Esophagus squamous epithelium (tissue), 5 donors: ENCODE measurements at places on chromosomes 16 and 17.

- no peaks in the 10 kb centered on the region for H3K36me3 ChIP-seq
- H3K4me1 ChIP-seq = peaks cover 18% of the 10 kb centered on the region
- no peak overlapping the region for H3K27ac ChIP-seq
- no peak for DNase-seq
- H3K4me3 ChIP-seq = peak overlapping the region; percentile 30
- H3K27me3 ChIP-seq = peaks cover 5% of the 10 kb centered on the region
These were observed 57.8 kb upstream of the CIBAR2 start for GRCh38 chr16:85170066-85170491.

- DNase-seq = no peak
- H3K4me1 ChIP-seq = no peaks in the 10 kb centered on the region
- no peaks in the 10 kb centered on the region for H3K27me3 ChIP-seq
- H3K4me3 ChIP-seq = no peak overlapping the region
- H3K36me3 ChIP-seq = no peaks in the 10 kb centered on the region
These were observed 31.8 kb upstream of the DYNLL2 start for GRCh38 chr17:58051468-58051867.

- no peak for DNase-seq
- H3K27me3 ChIP-seq = no peaks in the 10 kb centered on the region
- H3K4me3 ChIP-seq = no peak overlapping the region
These were observed 270.0 kb downstream of the SLC39A11 start for GRCh38 chr17:72822358-72823023.

DNA sequence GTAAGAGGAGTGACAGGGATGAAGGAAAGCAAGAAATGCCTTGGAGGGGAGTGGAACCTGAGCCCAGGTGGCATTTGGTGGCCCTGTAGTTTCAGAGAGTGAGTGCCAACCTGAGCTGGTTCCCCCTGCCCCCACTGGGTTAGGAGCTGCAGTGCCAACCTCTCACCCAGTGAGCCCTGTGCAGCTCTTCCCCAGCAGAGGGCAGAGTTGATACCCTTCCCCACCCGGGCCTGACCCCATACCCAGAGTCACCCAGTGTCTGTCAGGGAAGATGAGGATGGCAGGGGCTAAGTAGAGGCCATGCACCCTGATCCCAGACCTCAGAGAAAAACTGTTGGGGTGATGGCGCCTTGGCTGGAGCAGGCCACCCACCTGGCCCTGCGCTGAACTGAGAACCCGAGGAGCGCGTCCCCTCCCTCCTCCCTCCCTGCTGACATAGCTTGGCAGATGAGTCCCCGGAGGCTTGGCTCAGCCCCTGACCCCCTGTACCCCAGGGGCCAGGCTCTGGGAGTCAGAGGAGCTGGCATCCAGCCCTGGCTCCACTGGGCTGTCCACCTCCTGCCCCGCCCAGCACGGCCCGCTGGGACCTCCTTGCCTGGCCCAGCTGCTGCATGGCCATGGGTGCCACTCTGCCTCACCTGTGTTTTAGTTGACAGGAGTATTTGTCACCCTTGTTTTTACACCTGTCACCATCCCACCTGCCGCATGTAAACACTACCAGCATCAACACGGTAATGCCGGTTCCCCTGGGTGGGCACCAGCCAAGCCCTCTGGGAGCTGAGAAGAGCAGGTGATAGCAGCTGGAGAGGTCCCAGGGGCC, 113.9 kb downstream of the AMFR start:
- no peak overlapping the region for H3K27ac ChIP-seq
- H3K27me3 ChIP-seq = no peaks in the 10 kb centered on the region
- no peaks in the 10 kb centered on the region for H3K4me1 ChIP-seq

DNA sequence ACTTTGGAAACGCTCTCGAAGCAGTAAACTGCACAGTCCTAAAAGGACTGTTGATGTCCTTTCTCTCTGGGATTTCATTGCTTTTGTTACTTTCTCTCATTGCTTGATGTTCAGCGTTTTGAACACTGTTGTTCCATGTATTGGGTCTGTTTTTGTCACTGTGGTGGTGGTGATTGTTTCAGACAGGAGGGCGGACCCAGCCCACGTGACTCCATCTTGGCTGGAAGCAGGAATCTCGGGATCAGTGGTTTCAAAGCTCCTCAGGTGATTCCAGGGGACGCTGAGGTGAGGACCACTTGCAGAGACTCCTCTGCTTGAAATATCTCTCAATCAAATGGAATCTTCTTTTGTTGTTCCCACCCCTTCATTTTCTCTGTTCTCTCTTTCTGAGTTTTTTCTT, 18.3 kb downstream of the C16orf54 start:
- peaks cover 6% of the 10 kb centered on the region for H3K4me1 ChIP-seq
- DNase-seq = no peak
- H3K36me3 ChIP-seq = no peaks in the 10 kb centered on the region
- no peak overlapping the region for H3K4me3 ChIP-seq

GRCh38 chr17:66191593-66192377, at the start of gene CEP112:
CEP112 (minus strand) TSS chr17:66192133.
- no peaks in the 10 kb centered on the region for H3K36me3 ChIP-seq
- no peak for DNase-seq
- H3K4me1 ChIP-seq = peaks cover 30% of the 10 kb centered on the region
- H3K4me3 ChIP-seq = peak within 1 kb of the TSS; percentile 70
- no peaks in the 10 kb centered on the region for H3K27me3 ChIP-seq

GRCh38 chr16:30369938-30370455, 297 bp downstream of the TBC1D10B start:
- no peak for DNase-seq
- peaks cover 34% of the 10 kb centered on the region for H3K4me1 ChIP-seq
- peaks cover 19% of the 10 kb centered on the region for H3K36me3 ChIP-seq

DNA sequence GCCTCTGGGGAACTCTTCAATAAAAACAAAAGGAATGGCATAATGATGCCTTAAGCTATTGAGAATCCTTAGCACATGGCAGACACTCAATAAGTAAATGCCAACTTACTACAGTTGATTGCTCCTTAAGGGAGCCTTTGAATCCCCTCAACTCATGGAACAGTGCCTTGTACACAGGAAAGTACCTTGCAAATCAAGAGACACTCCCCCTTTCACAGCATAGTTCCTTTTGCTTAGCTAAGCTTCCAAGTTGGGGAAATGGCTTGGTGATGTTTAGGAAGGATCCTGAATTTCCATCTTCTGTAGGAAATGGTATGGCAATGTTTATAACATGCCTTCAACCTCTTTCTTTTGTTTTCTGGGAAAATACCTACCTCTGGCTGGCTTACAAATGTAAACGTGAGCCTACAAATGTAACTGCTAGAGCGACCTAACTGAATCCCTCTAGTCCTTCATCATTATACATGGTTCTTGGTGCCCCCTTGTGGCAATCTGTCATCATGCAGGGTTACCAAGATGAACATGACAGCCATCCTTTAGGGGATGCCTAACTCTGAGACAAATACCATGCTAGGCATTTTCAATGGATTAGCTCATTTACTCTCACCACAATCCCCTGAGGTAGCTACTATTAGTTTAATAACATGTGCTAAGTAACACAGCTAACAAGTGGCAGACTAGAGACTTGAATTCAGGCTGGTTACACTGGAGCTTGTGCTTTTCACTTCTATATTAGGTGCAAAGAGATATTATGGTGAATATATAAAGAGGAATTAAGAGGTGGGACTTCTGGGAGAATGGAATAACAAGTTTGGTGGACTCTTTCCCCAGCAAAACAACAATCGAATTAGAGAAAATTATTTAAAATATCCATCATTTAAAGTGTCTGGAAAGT, 65.0 kb downstream of the MMD start:
- no peak for DNase-seq
- H3K27me3 ChIP-seq = no peaks in the 10 kb centered on the region
- H3K36me3 ChIP-seq = no peaks in the 10 kb centered on the region
- no peaks in the 10 kb centered on the region for H3K4me1 ChIP-seq

DNA sequence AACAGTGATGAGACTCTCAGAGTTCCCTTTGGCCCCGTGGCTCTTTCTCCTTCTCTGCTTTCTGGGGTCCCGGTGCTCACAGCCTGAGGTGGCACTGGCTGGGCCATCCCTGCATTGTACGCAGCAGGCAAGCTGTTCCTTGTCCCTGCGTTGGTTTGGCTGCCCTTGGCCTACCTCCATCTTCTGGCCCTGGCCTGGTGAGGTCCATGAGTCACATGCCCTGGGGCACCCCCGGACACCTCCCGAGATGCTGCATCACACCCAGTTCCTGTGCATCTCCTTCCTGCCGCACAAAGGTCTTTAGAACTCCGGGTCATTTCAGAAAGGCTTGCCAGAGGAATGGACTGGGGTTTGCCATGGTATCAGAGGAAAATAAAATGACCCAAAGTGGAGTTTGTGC, 9.5 kb downstream of the SULT1A2 start:
- H3K27me3 ChIP-seq = no peaks in the 10 kb centered on the region
- DNase-seq = no peak
- no peak overlapping the region for H3K4me3 ChIP-seq
- no peaks in the 10 kb centered on the region for H3K4me1 ChIP-seq
- peaks cover 100% of the 10 kb centered on the region for H3K36me3 ChIP-seq

DNA sequence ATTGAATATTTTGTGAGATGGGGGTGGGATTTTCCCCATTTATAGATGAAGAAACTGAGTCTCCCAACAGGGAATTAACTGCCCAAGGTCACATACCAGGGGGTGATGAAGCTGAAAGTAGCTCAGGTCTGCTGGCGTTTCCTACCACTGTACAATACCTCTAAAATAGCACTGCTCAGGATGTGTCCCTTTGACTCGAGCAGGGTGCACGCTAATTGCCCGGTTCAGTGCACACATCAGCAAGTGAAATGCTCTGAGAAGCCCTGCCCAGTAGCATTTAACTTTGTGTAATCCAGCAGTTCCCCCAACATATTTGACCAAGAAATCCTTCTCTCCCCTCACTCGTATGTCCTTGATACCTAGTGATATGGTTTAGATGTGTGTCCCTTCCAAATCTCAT, 50.1 kb upstream of the DDX52 start:
- H3K4me1 ChIP-seq = no peaks in the 10 kb centered on the region
- H3K36me3 ChIP-seq = no peaks in the 10 kb centered on the region
- H3K4me3 ChIP-seq = no peak overlapping the region
- H3K27ac ChIP-seq = no peak overlapping the region
- H3K27me3 ChIP-seq = peaks cover 36% of the 10 kb centered on the region

GRCh38 chr17:20299013-20299412, 168.3 kb downstream of the LGALS9B start:
- no peak overlapping the region for H3K4me3 ChIP-seq
- no peak for DNase-seq
- no peaks in the 10 kb centered on the region for H3K27me3 ChIP-seq
- H3K27ac ChIP-seq = no peak overlapping the region

- peak overlapping the region; percentile 99 for H3K27ac ChIP-seq
- H3K27me3 ChIP-seq = no peaks in the 10 kb centered on the region
- no peaks in the 10 kb centered on the region for H3K36me3 ChIP-seq
These were observed 1.7 kb downstream of the ZNF267 start for GRCh38 chr16:31875112-31875803.

DNA sequence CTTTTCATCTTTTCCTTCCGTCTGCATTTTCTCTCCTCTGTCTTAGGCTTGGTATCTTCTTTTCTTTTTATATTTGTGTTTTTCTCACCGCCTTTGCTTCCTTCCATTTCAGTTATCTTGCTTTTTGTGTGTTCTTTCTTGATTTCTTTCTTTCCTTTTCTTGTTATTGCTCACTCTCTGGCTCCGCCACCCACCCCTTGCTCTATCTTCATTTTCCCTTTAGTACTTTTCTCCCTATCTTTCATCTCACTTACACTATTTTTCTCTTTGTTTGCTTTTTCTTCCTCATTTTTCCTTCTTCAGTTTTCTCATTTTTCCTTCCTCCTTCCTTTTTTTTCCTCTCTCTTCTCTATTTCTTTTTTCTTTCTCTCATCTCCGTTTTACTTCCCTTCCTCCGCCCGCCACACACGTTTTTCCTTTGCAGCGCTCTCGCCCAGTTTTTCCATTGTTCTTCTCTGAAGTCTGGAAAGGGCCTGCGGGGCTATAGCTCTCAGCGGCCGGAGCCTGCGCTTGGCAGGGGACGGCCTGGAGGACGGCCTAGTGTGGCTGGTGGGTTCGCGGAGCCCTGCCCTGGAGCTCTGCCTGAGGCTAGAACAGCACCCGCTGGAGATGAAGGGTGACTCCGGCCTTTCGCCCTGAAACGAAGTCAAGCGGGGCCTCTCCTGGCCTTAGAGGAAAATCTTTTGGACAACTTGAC, 5.2 kb upstream of the HOXB13 start:
- no peak overlapping the region for H3K4me3 ChIP-seq
- H3K4me1 ChIP-seq = peaks cover 5% of the 10 kb centered on the region
- no peak overlapping the region for H3K27ac ChIP-seq
- peaks cover 52% of the 10 kb centered on the region for H3K27me3 ChIP-seq
- no peaks in the 10 kb centered on the region for H3K36me3 ChIP-seq
- DNase-seq = no peak

GRCh38 chr17:79341222-79341780, 266.7 kb downstream of the ENGASE start:
- no peaks in the 10 kb centered on the region for H3K27me3 ChIP-seq
- H3K4me3 ChIP-seq = no peak overlapping the region
- H3K27ac ChIP-seq = no peak overlapping the region
- DNase-seq = no peak
- H3K36me3 ChIP-seq = no peaks in the 10 kb centered on the region

DNA sequence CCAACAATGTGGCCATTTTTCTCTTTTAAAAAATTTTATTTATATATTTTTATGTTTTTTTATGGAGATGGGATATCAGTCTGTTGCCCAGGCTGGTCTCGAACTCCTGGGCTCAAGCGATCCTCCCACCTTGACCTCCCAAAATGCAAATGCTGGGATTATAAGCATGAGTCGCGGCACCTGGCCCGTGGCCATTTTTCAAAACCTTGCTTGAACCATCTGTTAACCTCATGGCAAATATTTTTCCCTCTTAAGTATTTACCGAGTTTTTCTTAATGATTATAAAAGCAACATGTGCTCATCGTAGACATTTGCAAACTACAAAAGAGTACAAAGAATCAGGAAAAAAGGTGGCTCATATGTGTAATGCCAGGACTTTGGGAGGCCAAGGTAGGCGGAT, 127.6 kb downstream of the ABCC6 start:
- no peak overlapping the region for H3K4me3 ChIP-seq
- peaks cover 39% of the 10 kb centered on the region for H3K4me1 ChIP-seq
- no peaks in the 10 kb centered on the region for H3K27me3 ChIP-seq
- peak overlapping the region; percentile 70 for H3K27ac ChIP-seq

GRCh38 chr16:19913340-19913645, 28.6 kb upstream of the GPRC5B start:
- no peaks in the 10 kb centered on the region for H3K27me3 ChIP-seq
- DNase-seq = no peak
- H3K27ac ChIP-seq = no peak overlapping the region
- no peak overlapping the region for H3K4me3 ChIP-seq
- no peaks in the 10 kb centered on the region for H3K36me3 ChIP-seq

DNA sequence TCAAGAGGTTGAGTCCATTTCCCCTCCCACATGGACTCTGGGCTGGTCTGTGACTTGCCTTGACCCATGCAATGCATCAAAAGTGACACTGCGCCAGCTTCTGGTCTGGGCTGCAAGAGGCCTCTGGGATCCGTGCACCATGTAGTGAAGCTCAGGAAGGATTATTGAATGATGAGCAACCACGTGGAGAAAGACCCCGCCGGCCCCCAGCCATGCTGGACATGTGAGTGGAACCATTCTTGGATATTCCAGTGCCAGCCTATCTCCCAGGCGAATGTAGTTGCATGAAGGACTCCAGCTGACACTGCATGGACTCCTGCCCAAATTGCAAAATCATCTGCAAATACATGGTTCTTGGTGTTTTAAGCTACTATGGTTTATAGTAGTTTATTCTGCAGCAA, 7.6 kb upstream of the ALOX15B start:
- no peak overlapping the region for H3K27ac ChIP-seq
- no peak overlapping the region for H3K4me3 ChIP-seq
- H3K36me3 ChIP-seq = no peaks in the 10 kb centered on the region
- H3K27me3 ChIP-seq = peaks cover 57% of the 10 kb centered on the region

- H3K36me3 ChIP-seq = no peaks in the 10 kb centered on the region
- H3K27ac ChIP-seq = peak overlapping the region; percentile 52
- no peak for DNase-seq
- peaks cover 68% of the 10 kb centered on the region for H3K4me1 ChIP-seq
These were observed 139.4 kb downstream of the CCDC182 start for GRCh38 chr17:57605675-57606105.
